ENCODE measurements at places on chromosomes 5 and 9.

GRCh38 chr5:104456122-104456521, 893.5 kb upstream of the NUDT12 start:
- DNase-seq, result no peak

- DNase-seq, result no peak
Observed at GRCh38 chr5:119301906-119302305, 53.9 kb upstream of the TNFAIP8 start.

- no peak for DNase-seq
Observed at GRCh38 chr9:132163457-132163875, 1.6 kb downstream of the NTNG2 start.

DNA sequence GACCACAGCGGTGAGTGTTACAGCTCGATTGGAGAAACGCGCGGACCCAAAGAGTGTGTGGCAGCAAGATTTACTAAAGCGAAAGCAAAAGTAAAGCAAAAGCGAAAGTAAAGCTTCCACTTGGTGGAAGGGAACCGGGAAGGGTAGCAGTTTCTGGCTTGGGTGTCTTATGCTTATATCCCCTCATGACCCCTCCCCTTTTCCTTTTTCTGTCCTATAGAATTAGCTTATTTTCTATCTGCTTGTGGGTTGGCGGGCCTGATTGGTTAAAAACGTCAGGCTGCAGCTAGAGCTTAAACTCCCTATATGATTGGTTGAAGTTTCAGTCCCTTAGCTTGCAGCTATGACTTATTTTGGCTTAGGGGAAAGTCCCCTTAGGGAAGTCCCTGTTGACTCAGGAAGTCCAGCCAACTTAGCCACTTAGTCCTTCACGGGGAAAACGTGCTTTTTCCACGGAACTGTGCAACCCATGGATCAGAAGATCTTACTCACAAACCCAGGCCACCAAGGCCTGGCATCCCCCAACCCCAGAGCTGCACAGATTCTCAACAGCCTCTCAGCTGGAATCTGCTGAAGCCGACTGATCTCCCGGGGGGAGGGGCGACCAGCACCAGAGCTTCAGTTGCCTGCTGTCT, 114.2 kb upstream of the ADAMTS16 start:
- DNase-seq, result no peak

- DNase-seq, result no peak
Observed at GRCh38 chr9:92749934-92750315, 14.7 kb downstream of the BICD2 start.

DNA sequence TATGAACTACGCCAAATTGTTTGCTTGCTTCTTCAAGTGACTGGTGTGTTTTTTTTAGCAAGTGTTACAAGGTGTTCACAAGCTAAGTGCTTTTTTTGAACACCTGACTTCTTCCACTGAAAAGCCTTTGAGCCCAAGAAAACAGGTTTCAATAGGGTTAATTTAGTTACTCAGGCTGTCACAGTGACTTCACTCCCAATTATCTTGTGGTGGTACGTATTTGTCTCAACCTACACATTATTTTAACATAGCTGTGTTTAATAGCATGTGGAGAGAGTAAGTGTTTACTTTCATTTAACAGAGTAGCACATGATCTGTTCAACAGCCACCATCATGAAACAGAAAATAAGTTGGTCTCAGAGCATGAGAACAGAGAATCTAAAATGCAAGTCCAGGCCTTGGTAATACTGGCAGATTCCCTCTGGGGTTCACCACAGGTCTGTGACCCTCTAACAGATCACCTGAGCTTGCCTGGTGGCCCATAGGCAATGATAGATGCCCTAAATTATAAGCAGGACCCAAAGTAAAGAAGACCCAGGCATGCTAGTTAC, 267.7 kb upstream of the SMARCA2 start:
- DNase-seq, result no peak

DNA sequence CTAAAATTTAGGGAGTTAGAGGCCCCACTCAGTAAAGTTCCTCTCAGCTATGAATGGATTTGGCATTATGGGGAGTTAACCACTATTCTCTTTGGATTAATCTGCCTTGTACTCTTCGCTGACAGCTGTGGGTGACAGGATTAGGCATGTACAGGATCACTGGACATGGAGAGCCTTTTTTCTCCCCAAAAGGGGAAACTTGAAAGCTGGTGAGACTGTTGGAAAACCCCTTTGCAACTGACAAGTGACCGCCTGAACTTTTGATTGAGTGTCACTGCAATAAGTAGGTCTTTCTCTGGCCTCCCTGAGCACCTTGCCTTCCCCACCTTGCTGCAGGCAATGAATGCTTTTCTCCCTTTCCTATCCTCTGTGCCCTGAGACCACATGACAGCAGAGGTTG, 68.3 kb downstream of the ERP44 start:
- DNase-seq, result no peak

DNA sequence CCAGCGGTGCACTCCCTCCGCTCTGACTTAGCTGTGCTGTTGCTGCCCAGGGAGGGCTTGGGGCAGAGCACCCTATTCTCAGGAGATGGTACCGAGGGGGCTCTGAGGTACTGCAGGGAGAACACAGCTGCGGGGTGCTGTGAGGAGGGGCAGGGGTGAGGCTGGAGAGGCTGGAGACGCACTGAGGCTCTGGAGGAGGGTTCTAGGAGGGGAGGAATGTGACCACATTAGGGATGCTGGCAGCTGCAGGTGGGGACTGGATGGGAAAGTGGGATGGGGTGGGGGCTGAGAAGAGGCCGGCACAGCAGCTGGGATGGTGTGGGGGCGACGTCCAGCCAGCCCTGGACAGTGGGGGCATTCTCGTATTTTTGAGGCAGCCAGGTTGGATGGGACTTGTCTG, 20.9 kb downstream of the NCS1 start:
- DNase-seq, result no peak

DNA sequence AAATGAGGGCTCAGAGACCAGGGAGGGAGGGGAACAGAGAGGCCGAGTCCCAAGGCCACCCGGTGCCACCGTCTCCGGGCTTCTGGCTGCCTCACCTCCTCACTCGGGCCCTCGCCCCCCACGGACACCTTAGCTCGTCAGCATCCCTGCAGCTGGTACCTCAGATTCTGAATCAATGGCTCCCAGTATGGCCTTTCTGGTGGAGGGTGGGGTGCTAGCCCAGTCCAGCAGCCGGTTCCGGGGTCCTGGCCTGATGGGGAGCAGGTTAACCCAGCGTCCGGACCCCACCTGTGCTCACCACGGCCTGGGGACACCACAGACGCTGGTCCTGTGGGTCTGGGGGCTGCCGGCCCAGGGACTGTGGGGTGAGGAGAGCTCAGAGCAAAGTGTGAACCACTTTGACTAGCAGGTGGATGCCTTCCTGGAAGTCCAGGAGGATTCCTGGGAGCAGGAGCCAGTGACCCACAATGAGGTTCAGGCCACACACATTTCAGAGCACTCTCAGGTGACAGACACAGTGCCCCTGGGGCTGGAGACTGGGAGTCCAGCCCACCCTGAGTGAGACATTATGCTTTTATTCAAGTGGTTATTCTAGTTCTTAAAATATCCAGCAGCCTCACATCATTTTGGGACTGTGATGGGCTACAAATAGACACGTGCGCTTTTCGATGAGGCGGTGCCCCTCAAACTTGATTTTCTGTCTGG, 53.3 kb downstream of the AHRR start:
- DNase-seq, result no peak

- DNase-seq, result peak; percentile 28
Observed at GRCh38 chr9:15873573-15874177, 320.8 kb downstream of the CCDC171 start.

GRCh38 chr5:130141659-130142320, 237.5 kb downstream of the CHSY3 start:
- DNase-seq, result no peak

GRCh38 chr5:66644111-66644510, 47.9 kb downstream of the MAST4 start:
- no peak for DNase-seq

DNA sequence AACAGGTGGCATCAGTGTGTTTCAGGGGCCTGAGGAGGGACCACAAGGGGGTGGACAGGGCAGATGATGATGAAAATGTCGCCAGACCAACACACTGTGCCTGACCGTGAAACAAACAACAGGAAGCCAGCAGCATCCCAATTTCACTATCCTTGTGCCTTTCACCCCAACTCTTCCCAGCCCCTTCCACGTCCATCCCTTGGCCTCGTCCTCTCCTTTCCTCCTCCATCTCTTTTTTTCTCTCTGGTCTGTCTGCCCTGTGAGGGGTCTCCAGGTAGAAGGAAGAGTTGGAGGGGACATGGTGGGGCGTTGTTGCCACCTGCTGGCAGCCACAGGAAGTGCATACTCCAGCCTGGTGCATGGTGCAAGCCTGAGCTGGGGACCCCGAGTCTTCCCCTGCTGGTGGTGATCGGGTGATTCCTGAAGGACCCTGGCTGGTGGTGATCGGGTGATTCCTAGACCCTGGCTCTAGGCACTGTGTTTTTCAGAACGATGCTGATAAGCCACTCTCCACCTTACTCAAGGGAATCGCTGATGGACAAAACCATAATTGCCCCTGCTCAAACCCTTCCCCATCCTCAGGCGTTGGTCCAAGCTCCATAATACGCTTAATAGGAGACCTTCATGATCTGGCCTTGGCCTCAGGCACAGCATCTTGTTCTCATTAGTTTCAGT, 21.7 kb upstream of the NSD1 start:
- no peak for DNase-seq

- DNase-seq, result no peak
Observed at GRCh38 chr5:44384816-44385215, 4.4 kb downstream of the FGF10 start.

DNA sequence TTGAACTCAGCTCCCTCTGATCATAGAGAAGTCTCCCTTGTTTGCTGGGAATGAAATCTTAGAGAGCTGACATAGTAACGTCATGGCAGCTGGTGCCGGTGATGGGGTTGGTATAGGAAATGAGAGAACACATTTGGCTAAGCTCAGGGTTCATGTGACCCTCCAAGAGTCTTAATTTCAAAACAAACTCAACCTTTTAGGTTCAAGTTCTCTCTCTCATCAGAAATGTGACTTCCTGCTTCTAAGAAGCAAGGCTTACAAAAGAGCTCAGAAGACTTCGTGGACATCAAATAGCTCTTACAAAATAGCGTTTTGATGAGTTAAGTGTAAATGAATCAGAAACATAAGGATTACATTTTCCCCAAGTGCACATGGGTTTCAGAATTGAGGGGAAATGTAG, 97.3 kb downstream of the PAPPA start:
- no peak for DNase-seq

- DNase-seq, result no peak
Observed at GRCh38 chr9:30504502-30504905, 1879.9 kb upstream of the ACO1 start.

- no peak for DNase-seq
Observed at GRCh38 chr5:68010740-68011139, 204.8 kb upstream of the PIK3R1 start.

DNA sequence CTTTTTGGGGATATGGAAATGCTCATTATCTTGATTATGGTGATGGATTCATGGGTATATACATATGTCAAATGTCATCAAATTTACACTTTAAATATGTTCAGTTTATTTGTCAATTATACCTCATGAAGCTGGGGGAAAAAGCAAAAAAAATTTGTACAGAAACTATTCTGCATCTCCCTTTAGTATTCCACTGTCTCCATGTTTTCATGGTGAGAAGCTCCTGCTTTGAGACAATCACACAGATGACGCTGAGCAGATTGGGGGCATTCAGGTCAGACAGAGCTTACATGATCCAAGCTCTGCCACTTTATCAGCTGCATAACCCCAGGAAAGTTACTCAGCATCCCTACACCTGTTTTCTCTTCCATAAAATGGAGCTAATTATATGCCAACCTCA, 101.5 kb downstream of the PLPPR1 start:
- no peak for DNase-seq

GRCh38 chr5:95843733-95844223, 21.3 kb upstream of the GLRX start:
- DNase-seq, result no peak

DNA sequence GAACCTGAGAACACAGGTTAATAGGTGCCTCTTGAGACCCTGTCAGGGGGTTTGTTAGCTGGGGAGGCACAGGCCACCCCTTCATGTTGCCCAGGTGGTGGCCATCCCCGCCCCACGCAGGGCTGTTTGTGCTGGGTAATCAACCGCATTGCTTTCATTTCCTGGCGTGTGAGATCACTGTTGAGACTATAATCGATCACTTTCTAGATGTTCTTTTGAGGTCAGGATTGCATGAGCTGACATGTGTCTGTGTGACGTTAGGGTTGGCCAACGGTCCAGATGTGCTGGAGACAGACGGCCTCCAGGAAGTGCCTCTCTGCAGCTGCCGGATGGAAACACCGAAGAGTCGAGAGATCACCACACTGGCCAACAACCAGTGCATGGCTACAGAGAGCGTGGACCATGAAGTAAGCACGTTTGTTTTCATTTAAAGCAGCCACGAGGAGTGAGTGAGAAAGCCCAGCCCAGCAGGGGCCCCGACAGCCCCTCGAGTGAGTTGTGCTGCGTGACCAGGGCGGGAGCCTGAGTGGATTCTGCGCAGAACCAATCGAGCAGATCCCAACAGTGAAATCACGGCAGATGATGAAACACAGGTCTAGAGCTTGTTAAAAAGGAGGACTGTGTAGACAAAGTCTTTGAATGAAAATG, 115.0 kb upstream of the CACNA1B start:
- no peak for DNase-seq

GRCh38 chr5:158560170-158560569, 539.5 kb downstream of the EBF1 start:
- DNase-seq, result no peak

- no peak for DNase-seq
Observed at GRCh38 chr5:113552620-113553019, 39.1 kb downstream of the YTHDC2 start.

- peak; percentile 52 for DNase-seq
Observed at GRCh38 chr5:16791036-16791705, 144.9 kb downstream of the MYO10 start.

DNA sequence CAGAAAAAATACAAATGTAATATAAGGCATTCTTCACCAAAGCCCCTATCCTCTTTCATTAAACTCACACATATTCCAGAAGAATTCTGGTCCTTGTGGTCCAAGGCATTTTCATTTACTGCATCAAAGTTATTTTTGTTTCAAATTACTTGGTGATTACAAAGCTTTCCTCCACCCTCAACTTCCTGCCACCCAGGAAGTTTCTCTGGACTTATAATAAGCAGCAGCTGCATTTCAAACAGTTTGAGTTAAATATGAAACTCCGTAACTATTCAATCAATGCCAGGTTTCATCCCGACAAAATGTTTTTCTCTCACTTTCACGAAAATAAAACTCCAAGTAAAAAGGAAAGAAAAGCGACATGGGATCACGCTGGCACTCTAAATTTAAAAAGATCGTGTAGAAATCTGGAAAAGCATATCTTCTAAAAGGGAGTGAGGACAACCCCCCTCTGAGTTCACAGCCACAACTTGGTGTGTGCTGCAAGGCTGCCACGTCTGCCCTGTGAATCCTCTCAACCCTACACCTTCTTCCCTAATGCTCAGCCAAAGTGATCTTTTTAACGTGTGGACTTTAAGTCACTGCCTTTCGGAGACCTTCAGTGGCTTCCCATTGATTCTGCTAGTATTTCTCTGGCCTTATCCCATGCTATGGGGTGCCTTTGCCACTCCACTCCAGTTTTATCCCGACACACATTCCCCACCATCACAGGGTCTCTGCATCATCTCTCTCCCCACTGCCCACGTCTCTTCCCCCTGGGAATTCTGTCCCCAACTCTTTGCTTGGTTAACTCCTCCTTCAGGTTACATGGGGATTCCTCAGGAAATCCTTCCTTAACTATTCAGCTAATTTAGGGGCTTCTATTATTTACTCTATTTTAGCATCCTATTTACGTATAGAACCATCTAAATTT, 91.1 kb upstream of the CER1 start:
- no peak for DNase-seq

All from left renal cortex interstitium (tissue), 4 donors.